ENCODE measurements at places on chromosomes 1 and 21. TPM values are rescaled to one million over a fixed set of nuclear protein-coding genes. Genes with fewer than 3 reads are reported as not detected.
A peak's percentile ranks its signal among the peaks of the same experiment; 100 is the strongest.

DNA sequence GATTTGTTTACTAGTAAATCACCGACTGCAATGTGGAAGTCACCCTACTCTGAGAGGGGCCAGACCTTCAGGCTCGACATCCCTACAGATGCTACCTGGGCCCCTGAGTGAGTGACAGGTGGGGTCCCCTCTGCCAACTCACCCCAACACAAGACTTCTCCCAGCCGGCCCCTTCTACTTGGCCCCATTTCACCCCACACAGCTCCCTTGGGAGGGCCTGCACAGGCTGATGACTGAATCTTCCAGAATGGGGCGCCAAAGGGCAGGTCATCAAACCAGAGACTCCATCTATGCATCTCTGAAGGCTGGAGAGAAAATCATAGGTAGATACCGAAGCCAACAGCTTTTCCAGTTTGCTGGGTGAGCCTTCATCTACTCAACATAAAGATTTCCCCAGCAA, 9.4 kb upstream of the S100A8 start:
- DNase-seq: no peak
- no peak overlapping the region for H3K27ac ChIP-seq
- H3K36me3 ChIP-seq: no peaks in the 10 kb centered on the region
- H3K27me3 ChIP-seq: no peaks in the 10 kb centered on the region
- no peak overlapping the region for H3K4me3 ChIP-seq

DNA sequence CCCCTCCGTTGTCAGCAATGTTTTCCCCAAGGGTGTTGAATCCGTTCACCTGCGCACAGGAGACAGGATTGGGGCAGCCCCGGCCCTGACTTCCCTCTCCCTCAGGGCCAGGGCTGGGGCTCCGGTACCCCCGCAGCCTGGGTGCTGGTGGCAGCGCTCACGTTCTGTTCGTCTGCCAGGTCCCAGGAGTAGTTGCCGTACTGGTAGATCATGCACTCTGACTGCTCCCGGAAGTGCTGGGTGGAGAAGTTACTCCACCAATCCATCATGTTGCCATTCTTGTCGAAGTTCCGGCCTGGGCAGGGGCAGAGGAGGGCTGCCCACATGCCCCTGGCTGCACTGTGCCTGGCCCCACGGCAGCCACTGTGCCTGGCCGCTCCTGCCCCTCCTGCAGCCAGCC, 6.1 kb downstream of the PRXL2B start:
- peak overlapping the region; percentile 59 for H3K27ac ChIP-seq
- H3K4me1 ChIP-seq: peaks cover 3% of the 10 kb centered on the region
- H3K27me3 ChIP-seq: no peaks in the 10 kb centered on the region
- H3K4me3 ChIP-seq: no peak overlapping the region

GRCh38 chr1:245651093-245651492, 496.3 kb downstream of the KIF26B start:
- H3K4me1 ChIP-seq: no peaks in the 10 kb centered on the region
- no peaks in the 10 kb centered on the region for H3K36me3 ChIP-seq
- H3K27ac ChIP-seq: no peak overlapping the region
- DNase-seq: no peak
- H3K4me3 ChIP-seq: no peak overlapping the region

- no peak overlapping the region for H3K4me3 ChIP-seq
- DNase-seq: no peak
- H3K27me3 ChIP-seq: no peaks in the 10 kb centered on the region
- no peaks in the 10 kb centered on the region for H3K4me1 ChIP-seq
These were observed 30.5 kb downstream of the ALG14 start for GRCh38 chr1:95042286-95042685.

GRCh38 chr1:86191958-86192357, 35.4 kb upstream of the COL24A1 start:
- no peak overlapping the region for H3K4me3 ChIP-seq
- H3K27ac ChIP-seq: no peak overlapping the region
- no peaks in the 10 kb centered on the region for H3K4me1 ChIP-seq

The FGR gene
- total RNA-seq: 5.5 TPM

- no peak overlapping the region for H3K27ac ChIP-seq
- H3K4me3 ChIP-seq: no peak overlapping the region
- DNase-seq: no peak
- H3K4me1 ChIP-seq: no peaks in the 10 kb centered on the region
These were observed 146.5 kb upstream of the TNR start for GRCh38 chr1:175889848-175890247.

- H3K4me1 ChIP-seq: no peaks in the 10 kb centered on the region
- DNase-seq: no peak
- no peaks in the 10 kb centered on the region for H3K27me3 ChIP-seq
- no peak overlapping the region for H3K4me3 ChIP-seq
These were observed 31.7 kb downstream of the ELK4 start for GRCh38 chr1:205600085-205600484.

- no peak overlapping the region for H3K27ac ChIP-seq
- no peaks in the 10 kb centered on the region for H3K27me3 ChIP-seq
- H3K36me3 ChIP-seq: no peaks in the 10 kb centered on the region
These were observed 76.3 kb downstream of the ZP4 start for GRCh38 chr1:237814319-237814924.

DNA sequence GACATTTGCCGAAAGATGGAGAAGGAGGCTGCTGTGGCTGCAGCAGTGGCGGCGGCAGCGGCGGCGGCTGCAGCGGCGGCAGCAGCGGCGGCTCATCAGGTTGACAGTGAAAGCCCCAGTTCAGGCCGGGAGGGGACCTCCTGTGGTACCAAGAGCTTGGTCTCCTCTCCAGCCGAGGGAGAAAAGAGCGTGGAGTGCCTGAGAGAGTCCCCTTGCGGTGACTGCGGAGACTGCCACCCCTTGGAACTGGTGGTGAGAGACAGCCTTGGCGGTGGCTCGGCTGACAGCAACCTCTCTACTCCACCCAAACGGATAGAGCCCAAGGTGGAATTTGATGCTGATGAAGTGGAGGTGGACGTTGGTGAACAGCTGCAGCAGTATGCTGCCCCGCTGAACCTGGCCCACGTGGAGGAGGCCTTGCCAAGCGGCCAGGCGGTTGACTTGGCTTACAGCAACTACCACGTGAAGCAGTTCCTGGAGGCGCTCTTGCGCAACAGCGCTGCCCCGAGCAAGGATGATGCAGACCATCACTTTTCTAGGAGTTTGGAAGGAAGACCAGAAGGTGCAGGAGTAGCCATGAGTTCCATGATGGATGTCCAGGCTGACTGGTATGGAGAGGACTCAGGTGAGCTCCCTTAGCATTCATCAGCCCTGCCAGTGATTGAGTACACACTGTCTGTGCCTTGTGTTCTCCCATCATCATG, 6.3 kb downstream of the ZBTB8B start:
- no peaks in the 10 kb centered on the region for H3K4me1 ChIP-seq
- no peak for DNase-seq
- no peaks in the 10 kb centered on the region for H3K36me3 ChIP-seq
- H3K27me3 ChIP-seq: no peaks in the 10 kb centered on the region

The TRIM58 gene
- not detected for total RNA-seq

DNA sequence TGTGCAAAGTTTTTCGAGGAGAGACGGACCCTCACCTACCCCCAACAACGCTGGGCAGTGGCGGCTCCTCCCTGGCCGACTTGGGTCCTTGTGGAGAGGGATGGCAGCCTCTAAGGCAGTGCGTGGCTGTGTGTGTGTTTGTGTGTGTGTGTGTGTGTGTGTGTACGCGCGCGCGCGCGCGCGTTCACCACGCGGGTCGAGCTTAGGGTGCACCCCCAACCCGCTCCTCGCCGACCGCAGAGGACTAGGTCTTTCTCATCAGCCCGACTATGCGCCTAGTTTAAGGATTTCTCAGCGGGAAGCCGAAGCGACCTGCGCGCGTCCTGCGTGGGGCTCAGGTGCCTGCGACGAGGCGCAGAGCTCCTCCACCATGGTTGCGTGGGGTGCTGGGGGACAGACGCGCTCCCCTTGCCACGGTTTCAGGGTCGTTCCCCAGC, 940 bp downstream of the SOX13 start:
- H3K27ac ChIP-seq: peak overlapping the region; percentile 85
- no peaks in the 10 kb centered on the region for H3K27me3 ChIP-seq
- no peak for DNase-seq

- H3K4me1 ChIP-seq: peaks cover 6% of the 10 kb centered on the region
- peak within 1 kb of the TSS; percentile 79 for H3K27ac ChIP-seq
- DNase-seq: peak; percentile 78
- H3K36me3 ChIP-seq: no peaks in the 10 kb centered on the region
- H3K4me3 ChIP-seq: peak within 1 kb of the TSS; percentile 50
These were observed at the start of gene COL6A1 for GRCh38 chr21:45981151-45982091. COL6A1 (plus strand) TSS chr21:45981770; CDS start chr21:45981851, 81 bp downstream.

GRCh38 chr1:10108134-10108663, 75.4 kb downstream of the UBE4B start:
- H3K4me1 ChIP-seq: no peaks in the 10 kb centered on the region
- no peak overlapping the region for H3K27ac ChIP-seq
- peaks cover 41% of the 10 kb centered on the region for H3K36me3 ChIP-seq
- no peak overlapping the region for H3K4me3 ChIP-seq

The PLA2G2C gene
- total RNA-seq: not detected

GRCh38 chr1:41889506-41890414, 29.0 kb downstream of the HIVEP3 start:
- DNase-seq: no peak
- no peaks in the 10 kb centered on the region for H3K36me3 ChIP-seq
- peaks cover 7% of the 10 kb centered on the region for H3K4me1 ChIP-seq
- H3K27me3 ChIP-seq: no peaks in the 10 kb centered on the region
- H3K4me3 ChIP-seq: no peak overlapping the region

The LYPD8 gene
- total RNA-seq: 34.7 TPM

GRCh38 chr1:37036667-37037053, 2.3 kb upstream of the GRIK3 start:
- DNase-seq: no peak
- H3K27me3 ChIP-seq: peaks cover 30% of the 10 kb centered on the region
- H3K27ac ChIP-seq: no peak overlapping the region
- peaks cover 4% of the 10 kb centered on the region for H3K4me1 ChIP-seq
- H3K36me3 ChIP-seq: no peaks in the 10 kb centered on the region
- H3K4me3 ChIP-seq: no peak overlapping the region

- H3K27ac ChIP-seq: no peak overlapping the region
- no peaks in the 10 kb centered on the region for H3K36me3 ChIP-seq
- no peak for DNase-seq
- H3K4me1 ChIP-seq: no peaks in the 10 kb centered on the region
- no peaks in the 10 kb centered on the region for H3K27me3 ChIP-seq
These were observed 50.3 kb downstream of the SLX9 start for GRCh38 chr21:44989943-44990780.

The ACTA1 gene
- not detected for total RNA-seq

The KCNC4 gene
- 18.0 TPM for total RNA-seq

The CYP2J2 gene
- 14.9 TPM for total RNA-seq

The LCK gene
- total RNA-seq: 8.6 TPM

DNA sequence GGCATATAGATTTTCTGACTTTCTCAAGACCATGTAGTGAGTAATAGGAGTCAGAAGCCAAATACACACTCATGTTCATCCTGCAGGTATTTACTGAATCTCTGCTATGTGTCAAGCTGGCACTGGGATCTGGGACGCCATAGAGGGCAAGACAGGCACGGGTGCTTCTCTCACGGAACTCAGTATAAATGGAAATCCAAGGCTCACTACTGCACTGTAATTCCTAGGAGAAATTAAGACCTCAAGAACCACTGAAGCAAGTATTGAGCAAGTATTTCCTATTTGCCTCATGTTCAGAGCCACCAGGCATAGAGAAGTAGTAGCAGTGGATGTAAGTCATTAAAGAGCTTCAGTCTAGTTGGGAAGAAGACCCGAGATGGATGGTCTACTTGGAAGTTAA, 38.9 kb downstream of the EIF2D start:
- H3K36me3 ChIP-seq: no peaks in the 10 kb centered on the region
- DNase-seq: no peak
- no peak overlapping the region for H3K27ac ChIP-seq
- no peaks in the 10 kb centered on the region for H3K27me3 ChIP-seq
- peaks cover 39% of the 10 kb centered on the region for H3K4me1 ChIP-seq

DNA sequence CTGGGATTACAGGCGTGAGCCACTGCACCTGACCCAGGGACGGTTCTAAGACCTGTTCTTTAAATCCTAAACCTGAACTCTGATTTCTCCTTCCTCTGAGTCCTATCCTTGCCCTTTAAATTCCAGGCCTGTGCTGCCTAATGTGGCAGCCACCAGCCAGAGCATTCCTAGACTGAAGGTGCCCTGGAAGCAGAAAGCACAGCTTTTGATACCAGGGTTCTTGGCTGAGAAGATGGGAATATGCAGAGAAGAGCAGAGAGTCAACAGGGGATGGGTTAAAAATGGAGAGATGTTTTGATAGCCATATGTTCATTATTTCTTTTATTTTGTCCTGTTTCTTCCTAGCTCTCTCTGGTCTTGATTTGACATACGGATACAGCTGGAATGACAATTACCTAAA, 49.7 kb downstream of the RYR2 start:
- H3K36me3 ChIP-seq: no peaks in the 10 kb centered on the region
- H3K4me1 ChIP-seq: no peaks in the 10 kb centered on the region
- no peak overlapping the region for H3K4me3 ChIP-seq
- H3K27ac ChIP-seq: no peak overlapping the region
- H3K27me3 ChIP-seq: no peaks in the 10 kb centered on the region
- DNase-seq: no peak

The TMOD4 gene
- not detected for total RNA-seq

- DNase-seq: no peak
- H3K27ac ChIP-seq: no peak overlapping the region
- no peak overlapping the region for H3K4me3 ChIP-seq
- H3K4me1 ChIP-seq: no peaks in the 10 kb centered on the region
- no peaks in the 10 kb centered on the region for H3K36me3 ChIP-seq
These were observed 18.5 kb upstream of the TMEM222 start for GRCh38 chr1:27303509-27303908.

GRCh38 chr1:195462646-195463045, 1145.6 kb downstream of the KCNT2 start:
- no peaks in the 10 kb centered on the region for H3K4me1 ChIP-seq
- no peak overlapping the region for H3K27ac ChIP-seq

DNA sequence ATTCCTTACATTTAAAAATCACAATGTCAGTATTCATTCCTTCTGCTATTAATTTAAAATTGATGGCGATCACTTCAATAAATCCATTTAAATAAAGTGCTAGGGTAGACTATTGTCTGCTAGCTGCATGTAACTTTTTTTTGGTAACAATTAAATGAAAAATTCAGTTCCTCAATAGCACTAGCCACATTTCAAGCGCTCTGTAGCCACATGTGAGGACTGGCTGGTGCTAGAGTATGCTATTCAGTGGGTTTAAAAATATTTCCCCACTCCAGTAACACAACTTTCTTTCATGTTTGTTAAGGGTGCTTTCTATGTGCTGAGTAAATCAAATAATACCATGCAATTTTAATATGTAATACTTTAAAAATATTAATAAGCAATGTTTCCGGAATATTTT, 108.2 kb downstream of the LTN1 start:
- peak overlapping the region; percentile 75 for H3K4me3 ChIP-seq
- H3K27ac ChIP-seq: peak overlapping the region; percentile 91
- H3K27me3 ChIP-seq: no peaks in the 10 kb centered on the region
- H3K4me1 ChIP-seq: no peaks in the 10 kb centered on the region

The TMEM50B gene
- total RNA-seq: 99.5 TPM

GRCh38 chr21:34526241-34526617, 14.2 kb upstream of the KCNE1 start:
- H3K4me1 ChIP-seq: no peaks in the 10 kb centered on the region
- peak overlapping the region; percentile 50 for H3K4me3 ChIP-seq
- DNase-seq: no peak
- peak overlapping the region; percentile 87 for H3K27ac ChIP-seq
